Body of pancreas (tissue), 4 donors: ENCODE measurements at places on chromosomes 16 and 17. TPM values are rescaled to one million over a fixed set of nuclear protein-coding genes. Genes with fewer than 3 reads are reported as not detected.

- H3K27ac ChIP-seq, result peak overlapping the region; percentile 27
- peaks cover 85% of the 10 kb centered on the region for H3K4me1 ChIP-seq
- H3K36me3 ChIP-seq, result no peaks in the 10 kb centered on the region
- no peaks in the 10 kb centered on the region for H3K27me3 ChIP-seq
- H3K4me3 ChIP-seq, result no peak overlapping the region
- DNase-seq, result no peak
These were observed 14.7 kb downstream of the RFFL start for GRCh38 chr17:35048685-35049379.

GRCh38 chr17:45302649-45303173 lies 14.1 kb downstream of the MAP3K14 start:
- H3K27me3 ChIP-seq, result no peaks in the 10 kb centered on the region
- H3K4me1 ChIP-seq, result peaks cover 64% of the 10 kb centered on the region
- no peak for DNase-seq
- no peaks in the 10 kb centered on the region for H3K36me3 ChIP-seq
- no peak overlapping the region for H3K4me3 ChIP-seq

ABCA6 gene
- total RNA-seq, result 20.8 TPM

XAF1 gene
- 4.6 TPM for total RNA-seq

DNA sequence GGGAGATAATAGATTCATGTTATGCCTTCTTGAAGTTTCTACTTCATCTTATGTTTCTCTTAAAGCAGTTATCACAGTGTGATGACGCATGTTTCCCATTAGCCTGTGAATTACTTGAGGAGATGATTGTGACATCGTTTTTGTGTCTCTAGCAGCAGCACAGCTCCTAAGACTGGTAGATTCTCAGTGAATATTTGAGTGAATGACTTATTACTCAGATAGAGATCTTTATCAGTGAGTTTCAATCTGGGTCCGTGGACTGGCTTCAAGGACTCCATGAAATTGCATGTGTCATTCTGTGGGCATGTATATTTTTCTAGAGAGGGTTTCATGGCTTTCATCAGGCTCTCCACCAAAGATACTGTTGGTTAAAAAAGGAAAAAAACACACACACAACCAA lies 29.9 kb downstream of the YPEL2 start:
- H3K4me1 ChIP-seq, result peaks cover 73% of the 10 kb centered on the region
- H3K27me3 ChIP-seq, result no peaks in the 10 kb centered on the region
- H3K36me3 ChIP-seq, result no peaks in the 10 kb centered on the region
- no peak for DNase-seq
- no peak overlapping the region for H3K4me3 ChIP-seq
- peak overlapping the region; percentile 5 for H3K27ac ChIP-seq

DNA sequence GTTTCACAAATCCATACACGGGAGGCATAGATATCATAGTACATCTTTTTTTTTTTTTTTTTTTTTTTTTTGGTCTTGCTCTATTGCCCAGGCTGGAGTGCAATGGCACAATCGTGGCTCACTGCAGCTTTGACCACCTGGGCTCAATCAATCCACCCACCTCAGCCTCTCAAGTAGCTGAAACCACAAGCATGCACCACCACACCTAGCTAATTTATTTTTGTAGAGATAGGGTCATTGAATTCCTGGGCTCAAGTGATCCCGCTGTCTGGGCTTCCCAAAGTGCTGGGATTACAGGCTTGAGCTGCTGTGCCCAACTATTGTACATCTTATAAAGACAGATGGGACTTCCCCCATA lies 3.5 kb upstream of the RAPGEFL1 start:
- peaks cover 23% of the 10 kb centered on the region for H3K36me3 ChIP-seq
- H3K27ac ChIP-seq, result no peak overlapping the region
- peaks cover 21% of the 10 kb centered on the region for H3K4me1 ChIP-seq
- DNase-seq, result no peak

GRCh38 chr16:86587487-86587886 lies 9.1 kb downstream of the FOXL1 start:
- no peak overlapping the region for H3K4me3 ChIP-seq
- no peak overlapping the region for H3K27ac ChIP-seq
- DNase-seq, result no peak

SLC38A8 gene
- total RNA-seq, result not detected

DNA sequence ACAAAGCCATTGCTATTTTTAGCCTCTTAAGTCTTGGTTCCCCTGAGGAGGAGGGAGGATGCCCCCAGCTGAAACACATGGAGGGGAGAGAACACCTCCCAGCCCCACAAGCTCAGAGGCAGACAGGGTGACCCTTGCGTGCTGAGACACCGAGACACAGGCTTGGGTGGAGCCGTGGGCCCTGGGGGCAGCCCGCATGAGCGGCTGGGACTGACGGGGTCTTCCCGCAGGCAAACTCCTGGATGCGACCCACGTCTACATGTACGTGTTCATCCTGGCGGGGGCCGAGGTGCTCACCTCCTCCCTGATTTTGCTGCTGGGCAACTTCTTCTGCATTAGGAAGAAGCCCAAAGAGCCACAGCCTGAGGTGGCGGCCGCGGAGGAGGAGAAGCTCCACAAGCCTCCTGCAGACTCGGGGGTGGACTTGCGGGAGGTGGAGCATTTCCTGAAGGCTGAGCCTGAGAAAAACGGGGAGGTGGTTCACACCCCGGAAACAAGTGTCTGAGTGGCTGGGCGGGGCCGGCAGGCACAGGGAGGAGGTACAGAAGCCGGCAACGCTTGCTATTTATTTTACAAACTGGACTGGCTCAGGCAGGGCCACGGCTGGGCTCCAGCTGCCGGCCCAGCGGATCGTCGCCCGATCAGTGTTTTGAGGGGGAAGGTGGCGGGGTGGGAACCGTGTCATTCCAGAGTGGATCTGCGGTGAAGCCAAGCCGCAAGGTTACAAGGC lies 9.8 kb downstream of the SLC16A3 start:
- H3K4me3 ChIP-seq, result no peak overlapping the region
- peak; percentile 80 for DNase-seq
- H3K27me3 ChIP-seq, result no peaks in the 10 kb centered on the region
- H3K4me1 ChIP-seq, result peaks cover 61% of the 10 kb centered on the region
- H3K36me3 ChIP-seq, result no peaks in the 10 kb centered on the region
- peak overlapping the region; percentile 42 for H3K27ac ChIP-seq

DNA sequence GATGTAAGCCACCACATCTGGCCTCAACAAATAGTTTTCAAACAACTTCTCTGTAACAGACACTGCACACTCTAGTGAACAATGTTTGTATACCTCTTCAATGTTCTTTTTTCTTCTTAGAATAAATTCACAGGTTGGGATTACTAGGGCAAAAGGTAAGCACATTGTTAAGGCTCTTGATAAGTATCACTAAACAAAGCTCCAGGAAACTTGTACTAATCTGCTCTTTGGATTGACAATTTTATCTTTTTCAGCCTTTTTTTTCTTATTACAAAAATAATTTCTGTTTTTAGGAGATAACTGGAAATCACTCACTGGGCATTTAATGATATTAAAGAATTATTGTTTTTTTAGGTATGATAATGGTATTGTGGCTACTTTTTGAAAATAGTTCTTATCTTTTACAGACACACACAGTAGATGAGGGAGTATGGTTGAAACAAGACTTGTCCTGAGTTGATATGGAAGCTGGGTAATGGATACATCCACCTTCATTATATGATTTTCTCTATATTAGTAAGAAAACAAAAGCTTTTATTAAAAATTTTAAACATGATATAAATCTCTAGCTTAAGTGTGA lies 7.7 kb upstream of the MPRIP start:
- H3K4me1 ChIP-seq, result peaks cover 18% of the 10 kb centered on the region
- H3K27me3 ChIP-seq, result no peaks in the 10 kb centered on the region
- no peak overlapping the region for H3K4me3 ChIP-seq
- no peak for DNase-seq
- no peaks in the 10 kb centered on the region for H3K36me3 ChIP-seq

CLEC3A gene
- total RNA-seq, result not detected

DNA sequence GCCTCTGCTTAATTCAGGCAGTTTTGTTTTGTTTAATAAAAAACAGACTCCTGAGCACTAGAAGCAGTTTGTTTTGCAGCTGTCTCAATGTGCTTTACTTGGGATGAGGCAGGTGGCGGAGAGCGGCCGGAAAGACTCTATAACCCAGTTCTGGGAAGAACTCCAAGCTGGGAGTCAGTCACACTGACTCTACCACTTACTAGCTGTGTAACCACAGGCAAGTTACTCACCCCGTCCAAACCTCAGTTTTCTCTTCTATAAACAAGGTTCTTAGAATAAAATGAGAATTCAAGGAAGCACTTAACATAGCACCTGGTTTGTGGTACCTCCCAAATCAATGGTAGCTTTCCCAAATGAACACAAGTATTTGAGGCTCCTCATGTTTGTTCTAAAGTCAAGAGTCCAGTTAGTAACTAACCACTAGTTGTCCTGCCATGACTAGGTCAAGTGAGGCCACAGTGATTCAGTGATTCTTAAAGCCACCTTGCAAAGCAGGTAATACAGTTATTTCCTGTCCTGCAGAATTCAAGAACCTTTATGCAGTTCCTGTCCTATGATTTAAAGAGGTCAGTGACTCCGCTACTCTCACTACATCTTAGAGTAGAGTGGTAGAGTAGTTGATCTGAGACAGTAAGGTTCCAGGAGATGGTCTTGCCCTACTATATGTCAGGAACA lies 2.7 kb downstream of the TXNDC17 start:
- no peak overlapping the region for H3K4me3 ChIP-seq
- H3K36me3 ChIP-seq, result no peaks in the 10 kb centered on the region
- H3K4me1 ChIP-seq, result peaks cover 37% of the 10 kb centered on the region
- DNase-seq, result no peak
- no peak overlapping the region for H3K27ac ChIP-seq

PDK2 gene
- 119 TPM for total RNA-seq

TLE7 gene
- total RNA-seq, result not detected

DNA sequence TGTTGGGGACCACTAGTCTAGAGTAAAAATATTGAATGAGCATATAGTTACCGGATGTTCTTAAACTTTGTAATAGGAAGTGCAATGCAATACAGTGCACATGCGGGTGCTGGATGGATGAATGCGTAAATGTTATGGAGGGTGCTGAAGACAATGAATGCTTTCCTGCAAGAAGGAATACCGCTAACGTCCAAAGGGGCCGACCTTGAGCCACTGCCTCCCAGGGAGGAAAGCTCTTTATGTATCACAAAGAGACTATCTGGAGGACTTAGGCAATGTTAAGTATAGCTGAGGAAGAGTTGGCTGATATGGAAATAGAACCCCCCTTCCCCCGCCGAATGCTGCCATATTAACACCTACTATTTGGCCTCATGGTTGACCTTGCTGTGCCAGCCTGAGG lies 27.5 kb upstream of the SHCBP1 start:
- no peaks in the 10 kb centered on the region for H3K36me3 ChIP-seq
- H3K27ac ChIP-seq, result no peak overlapping the region
- H3K4me3 ChIP-seq, result no peak overlapping the region
- DNase-seq, result no peak
- H3K4me1 ChIP-seq, result no peaks in the 10 kb centered on the region

SKAP1 gene
- total RNA-seq, result 4.0 TPM

- H3K4me3 ChIP-seq, result no peak overlapping the region
- no peak overlapping the region for H3K27ac ChIP-seq
- no peak for DNase-seq
- no peaks in the 10 kb centered on the region for H3K4me1 ChIP-seq
These were observed 8.1 kb upstream of the NLRP1 start for GRCh38 chr17:5592382-5592781.

GRCh38 chr16:46848768-46849764 lies 18.1 kb upstream of the C16orf87 start:
- no peak overlapping the region for H3K4me3 ChIP-seq
- no peak overlapping the region for H3K27ac ChIP-seq
- no peaks in the 10 kb centered on the region for H3K36me3 ChIP-seq
- no peak for DNase-seq

TBC1D3H gene
- total RNA-seq, result not detected

DNA sequence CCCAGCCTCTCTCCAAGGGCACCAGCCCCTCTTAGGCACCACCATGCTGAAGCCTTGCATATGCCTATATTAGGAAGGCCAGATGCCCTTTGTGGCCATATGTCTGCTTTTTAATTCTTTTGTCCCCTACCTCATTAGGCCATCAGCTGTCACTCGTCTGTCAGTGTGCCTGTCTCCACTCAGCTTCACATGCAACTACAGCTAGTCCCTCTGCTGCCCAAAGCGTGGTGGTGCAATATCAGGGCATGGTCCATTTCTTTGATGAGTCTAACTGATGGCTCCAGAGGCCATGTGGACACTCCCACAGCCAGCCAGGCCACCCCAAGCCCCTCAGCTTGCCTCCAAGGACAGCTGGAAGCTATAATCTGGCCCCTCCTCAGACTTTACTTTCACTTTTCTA lies 36.3 kb downstream of the MYO18A start:
- no peaks in the 10 kb centered on the region for H3K36me3 ChIP-seq
- H3K27me3 ChIP-seq, result no peaks in the 10 kb centered on the region
- DNase-seq, result no peak
- no peak overlapping the region for H3K4me3 ChIP-seq
- H3K27ac ChIP-seq, result no peak overlapping the region
- peaks cover 47% of the 10 kb centered on the region for H3K4me1 ChIP-seq

GRCh38 chr17:1039511-1040215 lies 42.7 kb downstream of the TIMM22 start:
- H3K27ac ChIP-seq, result peak overlapping the region; percentile 38
- H3K4me3 ChIP-seq, result no peak overlapping the region
- H3K4me1 ChIP-seq, result peaks cover 10% of the 10 kb centered on the region
- peak; percentile 28 for DNase-seq

CTU2 gene
- 10.2 TPM for total RNA-seq

DNA sequence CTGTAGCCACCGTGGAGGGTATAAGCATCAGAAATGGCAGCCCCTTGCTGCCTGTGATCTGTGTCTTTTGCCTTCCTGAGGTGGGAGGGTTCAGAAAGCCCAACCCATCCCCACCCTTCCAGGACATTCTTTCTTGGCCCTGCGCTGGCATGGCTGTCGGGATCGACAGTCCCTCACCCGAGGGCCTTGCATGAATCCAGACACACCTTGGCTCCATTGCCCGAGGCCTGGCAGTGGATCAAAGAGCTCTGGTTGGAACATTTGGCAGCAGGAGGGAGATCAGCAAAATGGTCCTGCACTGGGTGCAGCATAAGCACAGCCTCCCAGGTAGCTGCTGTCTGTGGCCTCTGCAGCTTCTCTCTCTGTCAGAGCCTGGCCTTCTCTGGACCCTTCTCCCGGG lies 246.6 kb upstream of the MAF start:
- no peak overlapping the region for H3K4me3 ChIP-seq
- DNase-seq, result no peak
- H3K4me1 ChIP-seq, result no peaks in the 10 kb centered on the region
- no peak overlapping the region for H3K27ac ChIP-seq
- no peaks in the 10 kb centered on the region for H3K36me3 ChIP-seq
- H3K27me3 ChIP-seq, result no peaks in the 10 kb centered on the region

ZNF598 gene
- total RNA-seq, result 41.0 TPM

DNAAF1 gene
- 0.99 TPM for total RNA-seq
